ENCODE measurements at places on chromosomes 12 and 14.

DNA sequence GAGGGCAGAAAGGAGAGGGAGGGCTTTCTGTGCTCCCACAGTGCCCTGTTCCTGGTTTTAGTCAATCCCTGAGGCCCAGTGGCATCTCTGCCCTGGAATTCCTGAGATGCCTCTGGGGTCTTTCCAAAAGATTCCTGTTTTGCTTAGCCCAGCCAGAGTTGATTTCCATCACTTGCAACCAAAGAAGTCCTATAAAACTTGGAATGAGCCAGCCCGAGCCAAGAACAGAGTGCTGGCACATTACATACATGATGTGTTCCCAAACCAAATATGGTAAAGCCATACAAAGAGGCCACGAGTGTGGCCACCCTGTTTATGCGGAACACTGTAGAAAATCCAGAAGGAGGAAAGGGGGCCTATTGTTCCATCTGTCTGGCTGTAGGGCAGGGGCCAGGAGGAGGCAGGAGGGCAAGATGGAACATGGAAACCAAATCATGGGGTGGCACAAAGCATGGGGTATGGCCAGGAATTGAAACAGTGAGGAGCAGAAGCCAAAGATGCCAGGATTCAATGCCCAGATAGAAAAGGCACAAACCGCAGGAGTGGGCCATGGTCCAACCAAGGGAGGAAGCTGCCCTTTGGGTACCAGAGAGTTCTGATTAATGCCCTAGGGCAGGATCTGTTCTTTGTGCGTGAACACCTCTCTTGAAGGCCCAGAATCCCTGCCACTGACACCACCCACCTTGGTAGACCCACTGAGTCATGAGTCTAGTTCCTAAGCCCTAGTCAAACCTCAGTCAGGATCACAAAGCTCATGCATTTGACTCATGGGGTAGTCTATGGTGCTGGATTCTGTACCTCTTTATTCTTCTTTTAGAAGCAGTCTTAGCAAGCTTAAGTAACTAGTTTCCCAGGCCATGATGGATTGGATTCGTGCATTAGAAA is 75.2 kb downstream of the LRRC74A start:
- no peak for DNase-seq
- H3K27me3 ChIP-seq = no peaks in the 10 kb centered on the region
- peaks cover 18% of the 10 kb centered on the region for H3K4me1 ChIP-seq
- H3K4me3 ChIP-seq = no peak overlapping the region
- H3K36me3 ChIP-seq = no peaks in the 10 kb centered on the region

DNA sequence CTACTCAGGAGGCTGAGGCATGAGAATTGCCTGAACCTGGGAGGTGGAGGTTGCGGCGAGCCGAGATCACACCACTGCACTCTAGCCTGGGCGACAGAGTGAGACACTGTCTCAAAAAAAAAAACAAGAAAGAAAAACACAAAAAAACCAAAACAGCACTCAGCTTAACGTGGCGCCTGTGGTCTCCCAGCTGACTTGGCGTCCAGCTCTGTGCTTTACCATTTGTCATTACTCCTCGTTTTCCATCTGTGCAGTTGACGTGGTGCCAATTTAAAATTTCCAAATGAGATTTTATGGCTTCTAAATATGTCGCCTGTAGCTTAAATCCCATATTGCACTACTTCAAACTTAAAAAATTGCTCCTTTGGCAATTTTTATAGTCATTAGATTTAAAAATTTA is 2.0 kb downstream of the MGP start:
- no peak for DNase-seq
- no peak overlapping the region for H3K27ac ChIP-seq
- no peaks in the 10 kb centered on the region for H3K27me3 ChIP-seq
- H3K4me1 ChIP-seq = no peaks in the 10 kb centered on the region

- H3K4me3 ChIP-seq = no peak overlapping the region
- H3K36me3 ChIP-seq = no peaks in the 10 kb centered on the region
- DNase-seq = no peak
- no peak overlapping the region for H3K27ac ChIP-seq
- no peaks in the 10 kb centered on the region for H3K27me3 ChIP-seq
These were observed 14.8 kb upstream of the PPTC7 start for GRCh38 chr12:110597885-110598284.

GRCh38 chr14:100059438-100059781 is 5.8 kb upstream of the EVL start:
- H3K4me3 ChIP-seq = no peak overlapping the region
- H3K27ac ChIP-seq = peak overlapping the region; percentile 17
- H3K27me3 ChIP-seq = no peaks in the 10 kb centered on the region
- peaks cover 27% of the 10 kb centered on the region for H3K4me1 ChIP-seq

- DNase-seq = no peak
- H3K4me1 ChIP-seq = peaks cover 2% of the 10 kb centered on the region
- H3K4me3 ChIP-seq = no peak overlapping the region
- no peak overlapping the region for H3K27ac ChIP-seq
- no peaks in the 10 kb centered on the region for H3K36me3 ChIP-seq
These were observed 1.5 kb downstream of the BIN2 start for GRCh38 chr12:51322452-51322851.

- H3K27me3 ChIP-seq = no peaks in the 10 kb centered on the region
- no peak overlapping the region for H3K4me3 ChIP-seq
- H3K4me1 ChIP-seq = no peaks in the 10 kb centered on the region
- H3K27ac ChIP-seq = no peak overlapping the region
These were observed 26.1 kb downstream of the OTUB2 start for GRCh38 chr14:94052199-94052598.

- DNase-seq = peak; percentile 76
- H3K27ac ChIP-seq = no peak overlapping the region
- H3K36me3 ChIP-seq = no peaks in the 10 kb centered on the region
- H3K4me3 ChIP-seq = no peak overlapping the region
These were observed 19.1 kb upstream of the ARMH4 start for GRCh38 chr14:58171090-58171489.

- no peaks in the 10 kb centered on the region for H3K27me3 ChIP-seq
- H3K36me3 ChIP-seq = no peaks in the 10 kb centered on the region
- no peak overlapping the region for H3K4me3 ChIP-seq
- peaks cover 8% of the 10 kb centered on the region for H3K4me1 ChIP-seq
These were observed 274.7 kb downstream of the TTC6 start for GRCh38 chr14:37870170-37870569.

DNA sequence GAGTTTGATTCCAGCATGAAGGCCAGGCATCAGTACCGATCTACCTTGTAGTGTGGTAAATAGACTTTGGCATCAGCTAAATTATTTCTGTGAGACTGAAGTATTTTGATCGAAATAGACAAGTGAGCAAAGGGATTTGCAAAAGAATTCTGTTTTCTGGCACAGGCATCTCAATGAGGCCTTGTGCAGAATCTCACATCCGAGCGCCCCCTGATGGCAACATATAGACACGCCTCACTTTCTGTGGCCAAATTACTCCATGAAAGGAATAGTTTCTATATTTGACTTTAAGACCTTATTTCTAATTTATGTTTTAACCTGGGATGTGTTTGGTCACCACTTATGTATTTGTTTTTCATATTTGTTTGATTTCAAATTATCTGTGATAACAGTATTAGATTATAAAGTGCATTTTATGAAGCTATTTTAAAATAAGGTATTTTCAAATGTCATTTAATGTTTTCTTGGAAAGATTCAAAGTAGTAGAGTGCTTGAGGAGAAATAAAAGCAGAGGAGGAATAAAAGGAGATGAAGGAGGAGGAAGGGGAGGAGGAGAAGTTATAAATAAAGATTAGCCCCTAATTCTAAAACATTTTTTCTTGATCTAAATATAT is 731.9 kb downstream of the NRXN3 start:
- no peak overlapping the region for H3K27ac ChIP-seq
- no peak for DNase-seq
- no peaks in the 10 kb centered on the region for H3K4me1 ChIP-seq
- no peaks in the 10 kb centered on the region for H3K27me3 ChIP-seq
- no peaks in the 10 kb centered on the region for H3K36me3 ChIP-seq

- no peak for DNase-seq
- H3K27ac ChIP-seq = no peak overlapping the region
- no peak overlapping the region for H3K4me3 ChIP-seq
- H3K4me1 ChIP-seq = no peaks in the 10 kb centered on the region
These were observed 50.3 kb downstream of the ESRRB start for GRCh38 chr14:76426161-76426696.

DNA sequence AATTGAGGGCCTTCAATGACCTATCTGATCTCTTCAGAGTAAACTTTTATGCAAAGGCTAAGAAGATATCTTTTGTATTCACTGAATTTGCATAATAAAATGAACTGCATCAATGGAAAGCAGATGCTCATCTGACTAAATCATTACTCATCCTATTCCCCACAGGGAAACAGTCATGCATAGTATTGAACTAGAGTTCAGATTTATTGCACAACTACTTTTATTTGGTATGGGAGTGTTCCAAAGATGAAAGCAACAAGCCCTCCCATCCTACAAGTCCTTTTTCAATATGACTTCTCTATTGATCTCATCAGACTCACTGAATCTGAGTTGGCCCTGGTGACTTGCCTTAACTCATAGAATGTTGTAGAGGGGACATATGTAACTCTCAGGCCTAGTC is 159.8 kb downstream of the KITLG start:
- H3K4me3 ChIP-seq = no peak overlapping the region
- H3K27me3 ChIP-seq = no peaks in the 10 kb centered on the region
- no peaks in the 10 kb centered on the region for H3K36me3 ChIP-seq
- H3K27ac ChIP-seq = no peak overlapping the region
- no peak for DNase-seq

- DNase-seq = no peak
- H3K4me3 ChIP-seq = no peak overlapping the region
- no peaks in the 10 kb centered on the region for H3K36me3 ChIP-seq
- H3K27me3 ChIP-seq = no peaks in the 10 kb centered on the region
These were observed 307.2 kb downstream of the ADGRD1 start for GRCh38 chr12:131260954-131261353.

DNA sequence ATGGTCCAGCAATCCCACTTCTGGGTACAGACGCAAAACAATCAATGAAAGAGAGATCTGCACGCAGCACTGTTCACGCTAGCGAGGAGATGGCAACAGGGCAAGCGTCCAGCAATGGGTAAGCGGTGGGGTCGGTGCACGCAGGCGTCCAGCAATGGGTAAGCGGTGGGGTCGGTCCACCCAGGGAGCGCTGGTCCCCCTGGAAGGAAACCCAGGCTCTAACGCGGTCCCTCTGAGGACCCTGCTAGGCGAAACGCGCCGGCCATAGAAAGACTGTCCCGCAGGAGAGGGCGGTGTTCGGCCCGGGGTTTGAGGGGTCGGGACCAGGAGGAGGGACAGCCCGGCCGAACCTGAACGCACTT is 618 bp upstream of the PGAM5 start:
- H3K4me1 ChIP-seq = peaks cover 9% of the 10 kb centered on the region
- peak overlapping the region; percentile 81 for H3K4me3 ChIP-seq
- DNase-seq = no peak
- no peaks in the 10 kb centered on the region for H3K27me3 ChIP-seq
- peak overlapping the region; percentile 61 for H3K27ac ChIP-seq
- peaks cover 18% of the 10 kb centered on the region for H3K36me3 ChIP-seq

DNA sequence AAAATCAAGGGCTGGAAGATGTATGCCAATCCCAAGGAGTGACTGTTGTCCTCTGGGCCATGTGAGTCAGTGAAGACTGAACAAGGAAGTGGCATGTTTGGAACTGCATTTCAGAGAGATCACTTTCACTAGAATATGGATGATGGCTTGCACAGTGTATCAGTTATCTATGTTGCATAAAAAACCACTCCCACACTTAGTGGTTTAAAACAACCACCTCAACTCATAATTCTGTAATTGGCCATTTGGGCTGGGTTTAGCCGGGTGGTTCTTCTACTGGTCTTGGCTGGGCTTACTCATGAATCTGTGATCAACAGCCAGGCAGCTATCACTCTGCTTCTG is 15.4 kb downstream of the BDKRB1 start:
- no peaks in the 10 kb centered on the region for H3K36me3 ChIP-seq
- H3K27ac ChIP-seq = peak overlapping the region; percentile 74
- H3K4me3 ChIP-seq = no peak overlapping the region
- H3K27me3 ChIP-seq = no peaks in the 10 kb centered on the region

DNA sequence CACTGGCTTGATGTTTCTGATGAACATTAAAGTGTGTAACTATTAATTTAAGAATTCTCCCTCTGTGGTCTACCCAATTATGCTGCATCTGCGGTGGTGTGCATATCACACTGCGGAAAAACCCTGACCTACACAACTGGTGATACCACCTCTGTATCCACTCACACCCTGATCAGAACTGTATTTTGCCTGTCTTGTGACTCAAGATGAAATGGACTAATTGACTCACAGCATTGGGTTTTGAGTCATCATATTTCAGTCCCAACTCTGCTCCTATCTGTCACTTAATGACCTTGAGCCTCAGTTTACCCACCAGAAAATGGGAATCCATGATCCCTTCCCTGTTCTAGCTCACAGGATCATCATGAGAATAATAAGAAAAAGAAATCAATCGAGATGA is 65.6 kb downstream of the NUAK1 start:
- no peak overlapping the region for H3K27ac ChIP-seq
- no peak for DNase-seq
- H3K36me3 ChIP-seq = peaks cover 38% of the 10 kb centered on the region
- no peaks in the 10 kb centered on the region for H3K4me1 ChIP-seq
- H3K27me3 ChIP-seq = no peaks in the 10 kb centered on the region
- no peak overlapping the region for H3K4me3 ChIP-seq

DNA sequence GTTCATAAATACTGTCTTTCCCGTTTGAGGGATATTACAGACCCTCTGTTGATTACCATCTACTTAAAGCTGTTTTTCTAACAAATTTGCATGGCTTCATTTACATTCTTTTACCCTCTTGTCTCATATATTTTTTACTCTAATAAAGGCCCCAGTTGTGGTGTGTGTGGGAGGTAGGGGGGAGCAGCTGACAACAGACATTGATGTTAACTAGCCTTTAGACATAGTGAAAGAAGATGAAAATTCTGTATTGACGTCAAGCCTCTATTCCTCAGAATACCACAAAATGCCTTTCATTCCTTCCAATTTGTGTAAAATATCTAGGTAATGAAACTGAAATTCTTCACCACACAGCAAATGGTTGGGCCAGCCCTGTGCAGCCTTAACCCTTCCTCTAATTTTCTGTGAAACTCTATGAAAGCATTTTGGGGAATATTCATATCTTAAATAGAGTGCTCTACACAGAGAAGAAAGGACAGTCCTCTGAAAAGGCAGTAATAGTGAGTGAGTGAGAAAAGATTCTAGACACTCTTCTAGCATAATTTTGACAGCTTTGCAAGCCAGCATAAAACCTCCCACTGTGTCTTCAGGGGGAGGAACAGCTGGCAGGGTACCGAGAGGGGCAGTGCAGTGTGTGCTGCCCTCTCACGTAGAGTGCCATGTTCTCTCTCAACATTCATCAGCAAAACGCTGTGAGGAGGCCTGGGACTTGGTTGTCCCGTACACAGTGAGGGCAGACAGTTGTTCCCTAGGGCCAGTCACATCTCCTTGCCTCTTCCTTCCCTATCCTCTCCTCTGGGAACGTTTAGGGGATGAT is 20.1 kb upstream of the CERS5 start:
- peak overlapping the region; percentile 89 for H3K27ac ChIP-seq
- H3K4me3 ChIP-seq = no peak overlapping the region
- H3K4me1 ChIP-seq = peaks cover 41% of the 10 kb centered on the region
- no peak for DNase-seq

GRCh38 chr14:59688224-59689170 is 111.9 kb upstream of the CCDC175 start:
- H3K4me3 ChIP-seq = no peak overlapping the region
- H3K27me3 ChIP-seq = no peaks in the 10 kb centered on the region
- H3K4me1 ChIP-seq = no peaks in the 10 kb centered on the region
- DNase-seq = no peak
- no peaks in the 10 kb centered on the region for H3K36me3 ChIP-seq
